Epithelial cell of proximal tubule (primary cell): ENCODE measurements at places on chromosomes 7 and 10.

GRCh38 chr10:128043259-128044045, 82.8 kb downstream of the MKI67 start:
- DNase-seq, result no peak

GRCh38 chr10:113751181-113751732, at the start of gene PLEKHS1:
Gene PLEKHS1, plus strand, starts transcription at chr10:113751682. Its CDS starts 3,596 bp downstream, at chr10:113755278.
- no peak for DNase-seq

DNA sequence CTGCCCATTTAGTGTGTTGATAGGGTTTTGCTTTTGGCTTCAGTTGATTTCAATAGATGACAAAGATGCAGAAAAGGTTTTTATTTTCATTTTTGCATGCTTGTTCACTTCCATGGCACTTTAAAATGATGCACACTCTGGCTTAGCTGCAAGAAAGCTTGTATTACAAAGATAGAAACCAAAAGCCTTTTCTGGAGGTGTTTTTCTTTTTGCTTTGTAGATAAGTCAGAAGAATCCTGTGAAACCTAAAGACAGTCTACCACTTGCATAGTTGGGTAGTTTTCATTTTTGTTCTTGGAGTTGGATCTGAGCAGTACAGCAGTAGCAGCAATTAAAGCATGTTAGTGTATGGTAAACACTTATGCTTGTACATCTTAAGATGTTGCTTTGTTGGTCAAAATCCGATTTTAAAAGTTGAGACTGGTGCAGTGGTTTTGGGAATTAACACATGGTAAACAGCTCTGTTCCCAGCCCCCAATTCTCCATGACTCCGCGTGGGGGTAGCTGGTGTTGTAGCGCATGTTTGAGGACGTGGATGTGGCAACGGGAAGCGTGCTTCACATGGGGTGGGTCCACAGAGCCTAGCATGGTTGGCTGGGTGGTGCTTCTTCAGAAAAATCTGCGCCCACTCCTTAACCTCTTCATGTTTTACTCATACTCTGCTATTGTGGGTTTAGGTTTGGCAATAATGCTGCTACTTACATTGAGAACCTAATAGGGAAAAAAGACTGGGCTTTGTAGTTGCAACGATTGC, 19.8 kb downstream of the CCNY start:
- DNase-seq, result no peak

GRCh38 chr10:34544400-34544799, 270.7 kb downstream of the PARD3 start:
- DNase-seq, result no peak

DNA sequence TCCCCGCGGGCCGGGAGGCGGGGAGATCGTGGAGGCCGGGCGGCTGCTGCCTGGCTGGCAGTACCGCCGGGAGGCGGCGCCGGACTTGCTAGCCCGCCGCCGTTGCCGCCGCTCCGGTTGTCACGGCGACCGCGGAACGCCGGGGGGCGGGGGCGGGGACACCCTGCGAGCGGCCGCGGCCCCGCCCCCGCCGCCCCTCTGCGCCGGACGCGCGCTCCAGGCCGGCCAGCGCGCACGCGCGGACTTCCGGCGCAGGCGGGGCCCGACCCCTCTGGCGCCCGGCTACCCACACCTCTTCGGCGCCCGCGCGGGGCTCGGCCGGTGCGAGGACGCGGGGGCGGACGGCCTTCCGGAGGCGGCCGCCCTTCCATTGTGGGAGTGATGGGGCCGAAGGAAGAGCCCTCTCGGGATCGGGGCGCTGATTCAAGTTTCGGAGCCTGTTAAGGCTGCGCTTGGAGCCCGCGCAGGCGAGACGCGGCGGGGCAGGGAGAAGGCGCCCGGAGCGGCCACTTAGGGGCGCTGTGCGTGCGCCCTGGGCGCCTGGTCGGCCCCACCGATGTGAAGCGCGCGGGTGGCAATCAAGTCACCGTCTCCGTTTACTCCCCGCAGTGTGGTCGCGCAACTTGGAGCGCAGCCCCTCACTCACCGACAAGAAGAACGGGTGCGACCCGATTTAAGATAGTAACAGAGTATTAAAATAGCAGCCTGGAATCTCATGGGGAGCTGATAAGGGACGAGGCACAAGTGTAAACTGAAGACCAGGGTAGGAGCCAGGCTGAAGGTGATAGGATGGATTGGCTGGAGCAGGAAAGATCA, 449 bp upstream of the DPY19L1 start:
- no peak for DNase-seq

- DNase-seq, result no peak
Observed at GRCh38 chr7:115410434-115410820, 488.5 kb downstream of the MDFIC start.

DNA sequence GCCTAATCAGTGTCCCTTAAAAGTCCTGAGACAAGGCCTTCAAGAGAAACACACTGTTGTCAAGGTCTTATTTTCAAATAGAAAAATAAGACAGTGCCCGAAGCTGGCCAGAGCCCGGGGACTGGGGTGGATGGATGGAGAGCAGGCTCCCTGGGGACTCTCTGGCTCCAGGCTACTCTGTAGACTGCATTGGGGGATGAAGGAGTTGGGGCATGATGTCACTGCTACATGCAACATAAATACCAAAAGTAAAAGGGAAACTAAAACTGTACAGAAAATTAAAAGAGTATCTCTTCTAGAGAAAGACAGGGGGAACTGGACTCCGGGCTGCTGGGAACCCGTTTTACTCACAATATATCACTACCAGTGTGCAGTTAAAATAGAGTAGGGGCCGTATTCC, 629.8 kb downstream of the KCNMA1 start:
- no peak for DNase-seq

DNA sequence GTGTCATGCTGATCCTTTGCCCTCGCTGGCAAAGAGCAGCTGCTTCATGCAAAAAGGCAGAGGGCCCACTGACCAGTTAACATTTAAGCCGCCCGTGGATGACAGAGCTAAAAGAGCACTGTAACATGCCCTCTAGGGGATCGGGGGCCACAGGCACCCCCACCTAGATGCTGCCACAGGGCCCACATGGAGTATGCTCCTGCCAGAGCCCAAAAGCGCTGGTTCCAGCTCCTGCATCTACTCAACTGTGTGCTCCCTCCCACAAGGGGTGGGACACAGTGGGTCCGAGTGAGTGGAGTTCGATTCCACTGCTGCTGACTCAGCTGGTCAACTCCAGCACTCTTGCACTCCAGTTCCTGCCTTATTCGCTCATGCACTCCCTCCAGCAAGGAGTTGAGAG, 199.8 kb upstream of the CNTNAP2 start:
- DNase-seq, result no peak

DNA sequence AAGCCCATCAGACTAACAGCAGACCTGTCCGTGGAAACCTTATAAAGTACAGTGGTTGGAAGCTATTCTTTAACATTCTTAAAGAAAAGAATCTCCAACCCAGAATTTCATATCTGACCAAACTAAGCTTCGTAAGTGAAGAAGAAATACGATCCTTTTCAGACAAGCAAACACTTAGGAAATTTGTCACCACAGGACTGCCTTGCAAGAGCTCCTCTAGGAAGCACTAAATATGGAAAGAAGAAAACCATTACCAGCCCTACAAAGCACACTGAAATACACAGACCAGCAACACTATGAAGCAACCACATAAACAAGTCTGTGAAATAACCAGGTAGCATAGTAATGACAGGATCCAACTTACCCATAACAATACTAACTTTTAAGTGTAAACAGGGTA, 177.7 kb upstream of the PRSS1 start:
- no peak for DNase-seq

- no peak for DNase-seq
Observed at GRCh38 chr10:74371696-74372095, 220.7 kb downstream of the ADK start.

DNA sequence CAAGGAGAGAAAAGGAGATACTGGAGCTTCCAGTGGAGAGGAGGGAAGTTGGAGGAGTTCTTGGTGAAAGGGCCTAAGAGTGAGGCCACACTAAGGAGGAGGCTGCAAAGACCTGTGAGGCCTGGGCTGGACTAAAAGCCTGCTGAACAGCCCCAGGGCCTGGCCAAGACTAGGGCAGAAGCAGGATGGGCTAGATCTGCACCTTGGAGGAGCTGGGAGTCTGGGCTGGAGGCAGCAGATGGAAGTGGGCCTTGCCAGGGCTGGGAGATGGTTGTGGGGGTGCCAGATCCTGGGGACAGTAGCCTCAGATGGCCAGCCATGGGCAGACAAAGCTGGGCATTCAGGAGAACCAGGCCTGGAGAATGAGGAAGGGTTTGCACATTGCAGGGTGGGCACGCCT, 6.5 kb upstream of the PURB start:
- DNase-seq, result no peak

- no peak for DNase-seq
Observed at GRCh38 chr7:126718419-126718818, 534.3 kb downstream of the GRM8 start.

DNA sequence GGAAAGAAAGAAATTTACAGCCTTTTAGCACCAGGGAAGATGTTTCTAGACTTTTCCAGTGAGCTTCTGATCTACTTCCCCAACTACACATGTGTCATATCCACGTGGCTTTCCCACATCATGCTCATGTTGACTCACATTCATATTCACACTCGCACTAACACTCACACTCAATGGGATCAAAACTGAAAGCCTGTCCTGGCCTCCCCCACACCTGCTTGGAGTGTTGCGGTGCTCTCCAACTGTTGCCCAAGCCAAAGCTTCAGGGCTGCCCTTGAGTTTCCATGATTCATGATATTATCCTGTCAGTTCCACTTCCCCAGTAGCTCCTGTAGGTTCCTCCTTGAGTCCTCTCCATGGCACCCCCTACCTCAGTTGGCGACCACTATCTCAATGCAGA, 444.4 kb downstream of the GATA3 start:
- DNase-seq, result no peak

GRCh38 chr7:85185424-85186082, 1.3 kb downstream of the SEMA3D start:
- no peak for DNase-seq

DNA sequence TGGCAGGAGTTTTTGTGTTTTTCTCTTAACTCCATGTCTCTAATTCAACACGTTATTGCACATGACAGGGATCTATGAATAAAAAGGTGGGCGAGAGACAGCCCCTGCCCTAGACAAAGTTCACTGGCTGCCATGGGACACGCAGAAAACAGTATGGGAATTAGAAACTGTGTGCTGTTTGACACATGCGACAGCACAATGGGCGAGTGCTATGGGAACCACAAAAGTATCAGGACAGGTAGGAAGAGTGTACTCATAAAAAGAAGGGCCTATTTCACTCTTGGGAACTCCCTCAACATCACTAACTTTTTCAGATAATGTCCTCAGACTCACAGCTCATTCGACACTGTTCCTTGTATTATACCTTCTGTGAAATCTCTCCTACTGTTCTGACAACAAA, 45.7 kb downstream of the MINDY3 start:
- no peak for DNase-seq

DNA sequence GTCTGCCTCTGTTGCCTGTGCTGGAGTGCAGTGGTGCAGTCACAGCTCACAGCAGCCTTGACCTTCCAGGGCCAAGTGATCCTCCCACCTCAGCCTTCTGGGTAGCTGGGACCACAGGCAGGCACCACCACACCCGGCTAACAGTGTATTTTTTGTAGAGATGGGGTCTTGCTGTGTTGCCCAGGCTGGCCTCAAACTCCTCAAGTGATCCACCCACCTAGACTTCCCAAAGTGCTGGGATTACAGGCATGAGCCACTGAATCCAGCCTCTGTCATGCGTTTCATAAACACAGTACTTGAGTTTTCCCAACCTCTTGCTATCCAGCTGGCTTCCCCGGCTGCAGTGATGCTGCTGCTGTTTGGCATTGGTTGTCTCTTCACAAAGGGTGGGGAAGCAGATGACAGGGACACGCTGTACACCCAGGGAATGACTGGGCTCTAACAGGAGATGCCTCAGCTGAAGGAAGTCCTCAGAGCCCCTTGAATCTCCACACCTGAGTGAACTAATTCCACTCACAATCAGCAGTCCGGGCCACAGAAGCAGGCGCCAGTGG, 191.5 kb downstream of the DIP2C start:
- DNase-seq, result no peak

GRCh38 chr10:97520978-97521761, 22.4 kb downstream of the UBTD1 start:
- DNase-seq, result no peak

- DNase-seq, result no peak
Observed at GRCh38 chr7:96127746-96128145, 194.2 kb downstream of the SLC25A13 start.

DNA sequence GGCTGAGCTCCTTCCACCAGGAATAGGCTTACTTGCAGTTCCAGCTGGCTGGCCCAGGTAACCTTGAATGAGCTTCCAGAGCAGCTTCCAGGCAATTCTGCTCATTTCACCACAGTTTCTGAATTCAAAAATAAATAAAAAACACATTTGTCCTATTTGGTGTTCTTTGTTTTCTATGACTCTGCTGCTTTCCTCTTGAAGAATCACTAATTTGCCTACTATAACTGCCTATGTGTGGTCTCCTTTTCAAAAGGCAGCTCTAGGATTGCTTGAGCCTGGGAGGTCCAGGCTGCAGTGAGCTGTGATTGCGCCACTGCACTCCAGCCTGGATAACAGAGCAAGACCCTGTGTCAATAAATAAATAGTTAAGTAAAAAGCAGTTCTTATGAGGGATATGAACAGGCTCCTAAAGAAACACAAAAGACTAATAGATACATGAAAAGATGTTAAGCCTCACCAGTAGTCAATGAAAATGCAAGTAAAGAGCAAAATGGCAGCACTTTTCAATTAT, 19.5 kb upstream of the TNPO3 start:
- DNase-seq, result no peak

- no peak for DNase-seq
Observed at GRCh38 chr7:133945497-133945896, 181.6 kb upstream of the LRGUK start.

DNA sequence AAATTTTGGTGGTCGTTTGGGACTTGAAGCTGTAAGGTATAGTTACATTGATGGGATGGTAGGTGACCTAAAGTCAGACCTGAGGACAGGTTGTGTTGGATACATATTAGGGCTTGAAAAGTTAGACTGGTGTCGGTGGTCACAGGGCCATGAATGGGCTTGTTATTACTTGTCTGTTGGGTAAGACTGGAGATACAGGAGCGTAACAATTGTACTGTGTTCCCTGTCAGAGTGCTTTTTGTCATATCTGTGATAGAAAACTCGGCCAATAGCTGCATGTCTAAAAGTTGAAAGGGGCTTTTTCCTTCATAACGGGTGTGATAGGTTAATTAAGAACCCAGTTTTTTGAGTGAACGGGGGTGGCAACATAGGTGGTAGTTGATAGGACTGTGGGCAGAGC, 13.5 kb upstream of the CHST3 start:
- DNase-seq, result no peak

DNA sequence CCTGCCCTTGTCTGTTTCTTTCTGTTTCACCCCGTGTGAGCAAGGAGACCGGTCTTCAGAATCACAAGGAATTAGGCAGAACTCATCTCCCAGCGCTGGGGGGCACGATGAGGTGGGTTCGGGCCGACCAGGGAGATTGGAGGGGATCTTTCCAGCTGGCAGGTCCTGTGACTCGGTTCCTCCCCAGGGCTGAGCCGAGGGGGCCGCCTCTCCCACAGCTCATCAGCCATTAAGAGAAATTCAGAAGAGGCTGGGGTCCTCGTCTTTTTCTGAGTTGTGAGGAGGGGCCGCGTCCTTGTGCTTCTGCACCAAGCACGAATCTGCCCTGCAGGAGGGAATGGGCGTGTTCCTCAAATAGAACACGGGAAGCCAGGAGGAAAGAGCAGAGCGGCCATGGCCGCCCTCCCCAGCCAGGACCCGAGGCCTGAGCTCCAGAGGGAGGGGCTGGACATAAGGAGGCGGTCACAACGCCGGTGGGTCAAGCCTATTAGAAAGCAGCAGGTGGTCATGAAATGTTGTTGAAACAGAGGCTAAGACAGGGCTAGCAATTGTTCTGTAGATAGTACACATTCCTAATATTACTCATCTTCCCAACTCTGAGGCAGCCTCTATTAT, 125.3 kb downstream of the ADARB2 start:
- DNase-seq, result no peak
